ENCODE measurements at places on chromosomes 16 and 17. TPM values are rescaled to one million over a fixed set of nuclear protein-coding genes. Genes with fewer than 3 reads are reported as not detected.
A peak's percentile ranks its signal among the peaks of the same experiment; 100 is the strongest.

DNA sequence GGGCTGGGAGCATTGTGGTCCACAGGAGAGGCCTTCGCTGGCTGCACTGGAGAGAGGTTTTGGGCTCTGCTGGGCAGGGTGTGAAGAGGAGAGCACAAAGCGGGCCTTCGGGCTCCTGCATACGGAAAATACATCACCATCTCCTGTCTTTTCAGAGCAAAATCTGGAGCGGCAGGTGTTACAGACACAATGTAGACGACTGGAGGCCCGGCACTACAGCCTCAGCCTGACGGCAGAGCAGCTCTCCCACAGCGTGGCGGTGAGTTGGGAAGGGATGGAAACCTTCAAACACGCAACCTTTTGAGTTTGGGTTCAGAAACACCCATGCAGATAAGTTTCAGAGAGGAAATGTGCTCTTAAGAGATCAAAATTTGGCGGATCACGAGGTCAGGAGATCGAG, 17.9 kb downstream of the GINS2 start:
- DNase-seq: no peak

DNA sequence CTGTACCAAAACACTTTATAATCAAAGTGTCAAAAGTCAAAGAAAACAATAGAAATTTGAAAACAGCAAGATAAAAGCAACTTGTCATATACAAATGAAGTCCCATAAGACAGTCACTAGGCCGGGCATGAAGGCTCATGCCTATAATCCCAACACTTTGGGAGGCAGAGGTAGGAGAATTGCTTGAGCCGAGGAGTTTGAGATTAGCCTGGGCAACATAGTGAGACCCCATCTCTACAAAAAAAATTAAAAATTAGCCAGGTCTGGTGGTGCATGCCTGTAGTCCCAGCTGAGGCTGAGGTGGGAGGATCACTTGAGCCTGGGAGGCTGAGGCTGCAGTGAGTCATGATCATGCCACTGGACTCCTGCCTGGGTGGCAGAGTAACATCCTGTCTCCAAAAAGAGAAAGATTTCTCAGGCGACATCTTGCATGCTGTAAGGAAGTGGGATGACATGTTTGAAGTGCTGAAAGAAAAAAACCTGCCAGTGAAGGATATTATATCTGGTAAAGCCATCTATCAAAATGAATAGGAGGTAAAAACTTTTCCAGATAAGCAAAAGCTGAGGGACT, 98.7 kb upstream of the NACA2 start:
- DNase-seq: no peak

DNA sequence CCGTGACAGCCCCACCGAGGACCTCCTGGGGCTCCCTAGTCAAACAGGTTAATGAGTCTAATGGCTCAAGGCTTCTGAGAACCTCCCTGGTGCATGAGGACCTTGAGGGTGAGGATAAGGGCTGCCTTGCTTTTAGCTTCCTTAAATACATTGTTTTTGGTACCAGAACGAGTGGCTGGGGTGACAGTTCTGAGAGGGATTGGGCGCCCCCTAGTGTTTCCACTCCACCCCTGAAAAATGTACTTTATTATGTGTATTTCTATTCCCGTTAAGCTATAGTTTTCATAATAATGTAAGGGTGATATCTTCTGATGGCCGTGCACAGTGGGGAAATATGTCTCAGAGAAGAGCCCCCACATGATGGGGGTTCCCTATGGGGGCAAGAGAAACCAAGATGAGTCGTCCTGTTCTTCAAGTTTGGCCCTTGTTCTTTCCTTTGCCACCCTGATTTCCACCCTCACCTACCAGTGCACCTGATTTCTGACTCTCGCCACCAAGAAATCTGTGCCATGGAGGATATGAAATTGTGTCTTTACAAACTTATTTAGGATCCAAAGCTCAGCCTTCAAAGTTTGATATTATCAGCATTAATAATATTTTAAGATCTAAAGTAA, 14.5 kb upstream of the VWA3A start:
- DNase-seq: peak; percentile 46

The PTX4 gene
- not detected for polyA plus RNA-seq

- no peak for DNase-seq
Measured at GRCh38 chr16:47504599-47504998, 43.5 kb downstream of the PHKB start.

DNA sequence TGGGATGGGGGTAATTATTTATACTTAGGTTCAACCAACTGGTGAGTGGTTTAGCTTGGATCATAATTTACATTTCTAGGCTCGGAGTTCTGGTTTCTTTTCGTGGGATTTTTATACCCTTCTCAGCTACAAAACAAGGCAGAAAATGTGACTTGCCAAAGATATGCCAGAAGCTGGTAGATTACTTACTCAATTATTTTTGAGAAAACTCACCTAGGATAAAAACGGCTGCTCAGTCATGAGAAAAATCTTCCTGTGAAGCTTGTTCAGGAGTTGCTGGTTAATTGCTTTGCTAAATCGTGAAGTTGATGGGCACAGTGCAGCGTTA, 1.1 kb downstream of the NDEL1 start:
- DNase-seq: no peak

DNA sequence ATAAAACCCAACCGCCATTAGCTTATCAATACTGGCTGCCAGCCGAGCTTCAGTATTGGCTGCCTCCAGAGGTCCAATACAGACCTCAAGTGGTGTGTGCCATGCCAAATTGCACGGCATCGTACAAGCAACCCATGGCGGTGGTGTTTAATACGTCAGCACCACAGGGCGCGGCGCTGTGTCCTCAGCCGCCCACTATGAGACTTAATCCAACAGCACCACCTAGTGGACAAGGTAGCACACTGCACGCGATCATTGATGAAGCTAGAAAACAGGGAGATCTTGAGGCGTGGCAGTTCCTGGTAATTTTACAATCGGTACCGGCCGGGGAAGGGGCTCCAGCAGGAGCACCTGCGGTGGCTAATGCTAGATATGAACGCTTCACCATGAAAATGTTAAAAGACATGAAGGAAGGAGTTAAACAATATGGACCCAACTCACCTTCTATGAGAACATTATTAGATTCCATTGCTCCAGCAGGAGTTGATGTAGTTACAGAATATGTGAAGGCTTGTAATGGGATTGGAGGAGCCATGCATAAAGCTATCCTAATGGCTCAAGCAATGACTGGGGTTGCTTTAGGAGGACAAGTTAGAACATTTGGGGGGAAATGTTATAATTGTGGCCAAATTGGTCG, 15.4 kb downstream of the FLYWCH1 start:
- peak; percentile 82 for DNase-seq

DNA sequence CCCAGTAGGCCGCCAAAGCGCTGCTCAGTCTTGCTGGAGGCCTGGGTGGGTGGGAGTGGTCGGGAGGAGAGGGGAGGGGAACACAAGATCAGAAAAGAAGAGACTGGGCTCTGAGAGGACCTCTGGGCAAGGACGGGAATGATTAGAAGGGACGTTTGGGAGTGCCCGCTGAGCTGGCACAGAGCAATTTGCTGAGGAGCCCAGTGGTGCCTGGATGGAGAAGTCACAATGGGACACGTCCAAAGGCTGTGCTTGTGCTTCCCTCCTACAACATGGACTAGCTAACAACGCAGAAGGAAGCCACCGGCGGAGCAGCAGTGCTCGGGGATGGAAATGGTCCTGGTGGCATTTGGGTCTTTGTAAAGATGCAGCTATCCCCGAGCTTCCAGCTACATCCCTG, 45.6 kb upstream of the CACNG4 start:
- DNase-seq: no peak

DNA sequence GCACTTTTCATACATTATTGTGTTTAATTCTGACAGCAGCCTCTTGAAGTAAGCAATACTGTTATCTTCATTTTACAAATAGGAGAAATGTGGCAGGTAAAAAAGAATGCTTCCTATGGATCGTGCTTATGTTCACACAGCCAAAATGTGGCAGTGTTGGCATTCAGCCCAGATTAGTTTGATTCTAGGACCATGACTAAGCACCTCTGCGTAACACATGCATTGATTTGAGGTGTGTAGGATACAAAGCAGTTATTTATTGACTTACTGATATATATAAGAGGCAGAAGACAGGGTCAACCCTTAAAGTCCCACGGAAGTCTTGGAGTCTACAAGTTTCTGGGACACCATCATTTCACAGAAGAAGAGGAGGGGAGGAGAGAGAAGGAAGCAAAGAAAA, 1144.4 kb upstream of the GOT2 start:
- no peak for DNase-seq

The CDRT15L2 gene
- not detected for polyA plus RNA-seq

DNA sequence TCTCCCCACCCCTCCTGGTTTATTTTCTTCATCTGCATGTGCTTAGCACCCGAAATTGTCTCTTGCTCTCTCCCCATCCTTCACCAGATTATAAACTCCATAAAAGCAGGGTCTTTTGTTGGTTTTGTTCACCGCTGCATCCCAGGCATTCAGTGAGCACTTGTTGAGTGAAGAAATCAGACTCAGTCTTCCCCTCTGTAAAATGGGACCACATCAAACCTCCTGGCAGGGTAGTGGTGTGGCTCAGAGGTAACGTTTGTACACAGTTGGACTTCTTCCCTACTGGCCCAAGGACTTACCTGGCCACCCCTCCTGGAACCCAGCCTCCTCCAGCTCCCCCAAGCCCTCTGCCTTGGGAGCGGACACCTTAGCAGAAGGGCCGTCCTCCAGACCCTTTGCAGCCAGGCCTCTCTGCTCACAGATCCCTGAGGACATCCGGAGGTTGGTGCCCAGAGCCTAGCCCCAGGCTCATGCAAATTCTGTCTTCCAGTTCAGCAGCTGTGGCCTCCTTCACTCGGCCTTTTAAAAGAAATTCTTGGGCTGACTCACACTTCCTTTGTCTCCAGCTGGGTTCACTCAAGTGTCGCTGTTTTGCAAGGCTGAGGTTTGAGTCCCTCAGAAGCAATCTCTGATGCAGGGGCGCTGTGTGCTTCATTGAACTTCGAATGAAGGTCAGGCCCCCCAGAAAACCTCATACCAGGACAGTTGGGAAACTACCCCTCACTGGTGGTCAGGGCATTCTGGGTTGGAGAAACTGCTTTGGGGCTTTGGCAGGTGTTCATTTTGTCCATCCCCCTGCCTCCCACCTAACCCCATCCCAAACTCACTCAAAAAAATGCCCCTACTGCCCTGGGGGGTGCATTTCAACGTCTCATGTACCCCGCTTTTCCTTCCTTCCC, 16.8 kb upstream of the RMI2 start:
- no peak for DNase-seq

The MYH2 gene
- not detected for polyA plus RNA-seq

The CBX1 gene
- 27.0 TPM for polyA plus RNA-seq

DNA sequence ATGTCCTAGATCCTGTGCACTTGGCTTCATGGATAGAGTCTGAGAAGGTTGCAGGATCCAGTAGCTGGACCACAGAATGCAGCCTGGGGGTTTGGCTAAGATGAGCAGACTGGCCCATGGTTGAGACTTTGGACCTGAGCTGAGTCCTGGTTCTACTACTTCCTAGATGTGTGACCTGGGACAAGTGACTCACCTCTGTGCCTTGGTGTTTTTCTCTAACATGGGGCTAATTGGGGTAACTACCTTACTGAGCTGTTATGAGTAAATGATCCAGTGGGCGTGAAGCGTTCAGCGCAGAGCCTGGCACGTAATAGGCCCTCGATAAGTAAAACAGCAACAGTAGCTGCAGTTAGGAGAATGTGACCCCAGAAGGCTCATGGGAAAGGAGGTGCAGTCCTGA, 38.8 kb downstream of the SNX20 start:
- DNase-seq: no peak

The CACNG1 gene
- not detected for polyA plus RNA-seq

- no peak for DNase-seq
Measured at GRCh38 chr16:71851746-71852145, 6.0 kb downstream of the ATXN1L start.

- DNase-seq: no peak
Measured at GRCh38 chr16:2386990-2387389, 42.3 kb upstream of the CCNF start.

- no peak for DNase-seq
Measured at GRCh38 chr16:23052908-23053580, 96.2 kb downstream of the USP31 start.

- no peak for DNase-seq
Measured at GRCh38 chr17:2700491-2701141, 10.9 kb downstream of the CLUH start.

GRCh38 chr16:85027958-85028684, 526 bp downstream of the KIAA0513 start:
- no peak for DNase-seq

- DNase-seq: no peak
Measured at GRCh38 chr16:50304467-50305440, 38.4 kb downstream of the ADCY7 start.

GRCh38 chr16:780296-780695, 7.9 kb downstream of the RPUSD1 start:
- no peak for DNase-seq

DNA sequence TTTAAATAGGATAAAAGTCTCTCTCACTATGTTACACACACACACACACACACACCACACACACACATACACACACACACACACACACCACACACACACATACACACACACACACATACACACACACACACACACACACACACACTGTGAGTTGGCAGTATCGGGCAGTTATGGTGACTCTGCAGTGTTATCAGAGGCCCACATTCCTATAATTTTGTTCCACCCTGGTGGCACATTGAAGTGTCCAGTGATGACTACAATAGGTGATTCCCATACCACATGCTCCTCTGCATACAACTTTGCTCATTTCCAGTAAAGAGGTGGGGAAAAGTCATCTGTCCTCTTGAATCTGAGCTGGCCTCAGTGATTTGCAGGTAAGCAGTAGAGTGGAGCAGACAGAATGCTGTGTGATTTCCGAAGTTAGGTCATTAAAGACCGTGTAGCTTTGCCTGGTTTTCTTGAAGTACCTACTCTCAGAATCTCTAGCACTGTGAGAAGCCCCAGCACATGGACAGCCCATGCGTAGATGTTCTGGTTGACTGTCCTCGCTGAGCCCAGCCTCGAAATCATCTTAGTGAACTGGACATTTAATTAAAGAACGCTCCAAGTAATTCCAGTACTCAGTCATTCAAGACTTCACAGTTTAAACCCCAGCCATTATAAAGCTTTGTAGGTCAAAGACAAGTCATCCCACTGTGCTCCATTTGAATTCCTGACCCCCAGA, 836.6 kb upstream of the SOX9 start:
- DNase-seq: no peak

DNA sequence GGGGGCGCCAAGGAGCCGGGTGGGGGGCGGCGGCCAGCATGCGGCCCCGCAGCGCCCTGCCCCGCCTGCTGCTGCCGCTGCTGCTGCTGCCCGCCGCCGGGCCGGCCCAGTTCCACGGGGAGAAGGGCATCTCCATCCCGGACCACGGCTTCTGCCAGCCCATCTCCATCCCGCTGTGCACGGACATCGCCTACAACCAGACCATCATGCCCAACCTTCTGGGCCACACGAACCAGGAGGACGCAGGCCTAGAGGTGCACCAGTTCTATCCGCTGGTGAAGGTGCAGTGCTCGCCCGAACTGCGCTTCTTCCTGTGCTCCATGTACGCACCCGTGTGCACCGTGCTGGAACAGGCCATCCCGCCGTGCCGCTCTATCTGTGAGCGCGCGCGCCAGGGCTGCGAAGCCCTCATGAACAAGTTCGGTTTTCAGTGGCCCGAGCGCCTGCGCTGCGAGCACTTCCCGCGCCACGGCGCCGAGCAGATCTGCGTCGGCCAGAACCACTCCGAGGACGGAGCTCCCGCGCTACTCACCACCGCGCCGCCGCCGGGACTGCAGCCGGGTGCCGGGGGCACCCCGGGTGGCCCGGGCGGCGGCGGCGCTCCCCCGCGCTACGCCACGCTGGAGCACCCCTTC, 484 bp downstream of the FZD2 start:
- peak; percentile 21 for DNase-seq

- no peak for DNase-seq
Measured at GRCh38 chr16:22372882-22373661, 1.3 kb downstream of the CDR2 start.

- DNase-seq: no peak
Measured at GRCh38 chr16:894841-895240, 75.9 kb downstream of the LMF1 start.

- DNase-seq: no peak
Measured at GRCh38 chr17:28042721-28043291, 329 bp downstream of the NLK start.

Data from immature natural killer cell (primary cell).